ENCODE measurements at places on chromosomes 4 and X. TPM values are rescaled to one million over a fixed set of nuclear protein-coding genes. Genes with fewer than 3 reads are reported as not detected.

Gene TCEAL2
- 0.42 TPM for total RNA-seq

Gene SYP
- total RNA-seq: 0.91 TPM

Gene TMPRSS11D
- 0.13 TPM for total RNA-seq

Gene MTCP1
- 1.4 TPM for total RNA-seq

Gene RADX
- 3.1 TPM for total RNA-seq

Gene SH3D19
- total RNA-seq: 70.8 TPM

Gene TRIML1
- total RNA-seq: not detected

Gene NAT8L
- 0.83 TPM for total RNA-seq

All from lower leg skin (tissue), 4 donors.